ENCODE measurements at places on chromosomes 1 and 21.

GRCh38 chr1:201254625-201255478, 28.5 kb upstream of the PKP1 start:
- no peaks in the 10 kb centered on the region for H3K27me3 ChIP-seq
- no peaks in the 10 kb centered on the region for H3K36me3 ChIP-seq
- H3K4me3 ChIP-seq = no peak overlapping the region
- H3K4me1 ChIP-seq = peaks cover 8% of the 10 kb centered on the region
- peak; percentile 77 for DNase-seq

DNA sequence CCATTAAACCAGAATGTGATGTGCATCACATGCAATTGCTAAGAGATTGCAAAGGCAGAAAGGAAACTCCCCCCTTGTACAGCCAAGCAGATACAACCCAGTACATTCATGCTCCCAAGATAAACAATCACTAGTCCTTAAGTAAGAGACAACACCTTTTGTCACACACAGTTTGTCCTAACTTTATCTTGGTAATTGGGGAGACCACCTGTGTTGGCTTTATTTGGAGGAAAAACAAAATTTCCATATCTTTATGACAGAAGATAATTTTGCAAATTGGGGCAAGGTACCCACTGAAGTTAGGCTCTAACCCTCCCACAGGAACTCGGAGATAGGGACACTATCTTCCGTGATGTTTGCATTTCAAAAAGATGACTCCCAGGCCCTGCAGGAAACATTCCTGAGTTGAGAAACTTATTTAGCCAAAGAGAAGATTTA, 175.0 kb upstream of the TNR start:
- H3K4me3 ChIP-seq = no peak overlapping the region
- H3K27me3 ChIP-seq = no peaks in the 10 kb centered on the region
- no peak overlapping the region for H3K27ac ChIP-seq
- H3K4me1 ChIP-seq = no peaks in the 10 kb centered on the region

DNA sequence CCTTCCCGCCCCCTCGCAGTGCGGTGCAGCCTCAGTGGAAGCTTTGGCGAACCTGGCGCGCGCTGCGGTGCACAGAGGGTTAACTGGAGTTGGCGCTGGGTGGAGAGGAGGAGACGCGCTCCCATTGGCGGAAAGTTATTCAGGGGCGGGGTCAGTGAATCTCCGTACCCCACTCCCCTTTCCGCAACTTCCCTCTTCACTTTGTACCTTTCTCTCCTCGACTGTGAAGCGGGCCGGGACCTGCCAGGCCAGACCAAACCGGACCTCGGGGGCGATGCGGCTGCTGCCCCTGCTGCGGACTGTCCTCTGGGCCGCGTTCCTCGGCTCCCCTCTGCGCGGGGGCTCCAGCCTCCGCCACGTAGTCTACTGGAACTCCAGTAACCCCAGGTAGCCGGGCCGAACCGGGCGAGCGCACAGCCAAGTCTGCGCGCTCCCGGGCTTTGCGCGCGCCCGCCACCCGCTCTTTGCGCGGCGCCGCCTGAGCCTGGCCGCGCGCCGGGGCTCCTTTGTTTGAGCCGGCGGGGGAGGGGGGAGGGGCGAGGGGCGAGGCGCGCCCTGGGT, at the start of gene EFNA4:
EFNA4 (plus strand) TSS at position 191 of the 561 bp plus-strand sequence; CDS start at position 275, 84 bp downstream.
- no peak within 1 kb of the TSS for H3K27ac ChIP-seq
- H3K4me1 ChIP-seq = peaks cover 10% of the 10 kb centered on the region
- peak; percentile 79 for DNase-seq
- peak within 1 kb of the TSS; percentile 74 for H3K4me3 ChIP-seq
- H3K27me3 ChIP-seq = no peaks in the 10 kb centered on the region

DNA sequence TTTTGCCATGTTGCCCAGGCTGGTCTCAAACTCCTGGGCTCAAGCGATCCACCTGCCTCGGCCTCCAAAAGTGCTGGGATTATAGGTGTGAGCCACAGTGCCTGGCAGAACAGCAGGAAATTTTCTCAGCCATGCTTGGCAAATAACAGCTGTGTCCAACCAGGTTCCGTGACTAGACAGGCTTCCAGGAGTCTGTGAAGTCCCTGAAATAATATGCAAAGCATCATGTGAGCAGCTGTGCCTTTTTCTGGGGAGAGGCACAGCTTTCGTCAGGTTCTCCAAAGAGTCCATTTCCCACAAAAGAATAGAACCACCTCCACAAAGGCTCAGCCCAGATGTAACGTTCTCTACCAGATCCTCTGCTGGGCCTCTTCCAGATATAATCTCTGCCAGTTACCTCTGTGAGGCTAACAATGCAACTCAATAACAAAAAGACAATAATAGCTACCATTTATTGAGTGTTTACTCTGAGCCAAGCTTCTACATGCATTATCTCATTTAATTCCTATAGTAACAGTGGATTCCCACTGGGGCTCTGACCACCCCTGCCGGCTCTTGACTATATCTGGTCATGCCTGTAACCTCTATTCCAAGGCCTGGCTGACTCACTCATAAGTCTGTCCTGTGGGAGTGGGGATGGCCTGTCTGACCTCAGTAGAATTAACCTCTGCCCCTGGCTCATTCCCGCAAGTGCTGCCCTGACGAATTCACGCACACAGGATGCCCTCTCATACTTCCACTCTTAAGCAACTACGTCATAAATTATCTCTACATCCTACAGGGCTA, 4.0 kb upstream of the NKAIN1 start:
- peaks cover 18% of the 10 kb centered on the region for H3K27me3 ChIP-seq
- H3K4me1 ChIP-seq = no peaks in the 10 kb centered on the region
- no peaks in the 10 kb centered on the region for H3K36me3 ChIP-seq
- no peak overlapping the region for H3K27ac ChIP-seq
- H3K4me3 ChIP-seq = no peak overlapping the region
- no peak for DNase-seq

- no peaks in the 10 kb centered on the region for H3K27me3 ChIP-seq
- H3K4me3 ChIP-seq = no peak overlapping the region
- 0 out of 2 replicates have a peak, but pooled peaks cover 7% of the 10 kb centered on the region for H3K36me3 ChIP-seq
- H3K4me1 ChIP-seq = peaks cover 13% of the 10 kb centered on the region
These were observed 1.1 kb downstream of the KLHDC9 start for GRCh38 chr1:161099090-161099802.

DNA sequence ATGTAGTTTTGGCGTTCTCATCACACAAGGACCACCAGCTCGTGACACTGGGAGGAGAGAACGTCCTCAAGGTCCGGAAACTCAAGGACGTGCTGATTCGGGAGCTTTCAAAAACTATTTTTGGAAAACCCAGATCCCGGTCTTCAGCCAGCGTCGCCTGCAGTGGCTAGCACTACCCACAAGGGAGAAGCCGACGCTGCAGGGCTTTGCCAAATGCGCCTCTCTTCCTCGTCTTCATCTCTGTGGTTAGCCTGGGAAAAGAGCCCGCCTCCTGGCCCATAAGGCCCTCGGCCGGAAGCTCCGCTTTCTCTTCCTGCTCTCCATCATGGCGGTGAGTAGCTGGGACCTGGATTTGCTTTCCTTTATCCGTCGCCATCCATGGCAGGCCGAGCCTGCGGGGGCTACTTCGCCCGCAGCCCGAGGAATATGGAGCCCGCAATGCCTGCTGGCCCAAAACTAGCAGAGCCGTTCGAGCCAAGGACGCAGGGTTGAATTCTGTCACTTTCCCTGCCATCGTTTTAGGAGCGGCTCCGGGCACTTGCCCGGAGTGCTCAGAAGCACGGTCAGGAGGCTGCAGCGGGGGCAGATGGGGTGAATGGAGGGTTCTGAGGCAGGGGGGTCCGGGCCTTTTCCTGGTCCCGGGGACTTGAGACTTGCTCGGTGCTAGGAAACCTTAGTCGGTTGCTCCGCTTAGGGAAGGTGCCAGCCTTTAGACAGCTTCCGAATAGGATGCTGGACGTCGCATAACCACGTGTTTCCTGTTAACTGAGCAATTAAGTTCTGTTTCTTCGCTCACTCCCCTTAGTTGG, at the start of gene RPL11:
RPL11 (plus strand) TSS at position 308 of the 809 bp plus-strand sequence; CDS start at position 326, 18 bp downstream.
- no peaks in the 10 kb centered on the region for H3K27me3 ChIP-seq
- peaks cover 25% of the 10 kb centered on the region for H3K4me1 ChIP-seq
- peak within 1 kb of the TSS; percentile 93 for H3K27ac ChIP-seq
- peak; percentile 84 for DNase-seq
- H3K36me3 ChIP-seq = peaks cover 36% of the 10 kb centered on the region

DNA sequence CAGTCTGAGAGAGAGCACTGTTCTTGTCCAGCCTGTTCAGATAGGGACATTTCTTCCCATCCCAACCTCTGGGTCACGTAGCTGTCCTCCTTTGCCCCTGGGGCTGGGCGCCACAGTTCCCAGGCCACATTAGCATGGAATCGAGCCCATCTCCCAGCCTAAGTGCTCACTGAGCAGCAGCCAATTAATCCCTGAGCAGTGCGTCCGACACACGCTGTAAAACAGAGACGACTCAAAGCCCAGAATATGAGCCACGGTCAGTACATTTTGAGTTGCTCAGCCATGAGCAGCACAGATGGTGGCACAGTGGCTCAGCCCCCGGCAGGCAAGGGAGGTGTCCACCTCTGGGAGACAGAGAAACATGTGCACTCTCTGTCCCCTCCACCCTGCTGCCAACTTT, 267.4 kb downstream of the NPHP4 start:
- H3K27me3 ChIP-seq = peaks cover 76% of the 10 kb centered on the region
- H3K4me3 ChIP-seq = no peak overlapping the region
- no peaks in the 10 kb centered on the region for H3K36me3 ChIP-seq
- no peak for DNase-seq

DNA sequence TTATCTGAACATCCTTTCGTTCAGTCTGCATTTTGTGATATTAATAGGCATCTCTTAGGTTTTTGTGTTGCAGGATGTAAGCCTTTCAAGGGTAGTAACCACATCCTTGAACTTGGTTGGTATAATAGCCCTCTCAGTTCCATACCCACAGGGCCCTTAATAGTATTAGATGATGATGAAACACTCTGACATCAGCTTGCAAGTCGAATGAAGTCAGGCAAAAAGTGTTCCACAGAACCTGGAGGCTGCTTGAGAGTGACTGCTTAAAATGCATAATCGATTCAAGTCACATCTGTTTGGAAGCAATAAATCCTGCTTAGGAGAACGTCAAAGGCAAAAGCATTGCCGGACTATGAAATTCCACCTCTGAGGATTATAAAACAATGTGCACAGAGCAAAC, 415.6 kb upstream of the KAZN start:
- DNase-seq = no peak
- H3K27me3 ChIP-seq = peaks cover 8% of the 10 kb centered on the region
- no peaks in the 10 kb centered on the region for H3K4me1 ChIP-seq
- no peak overlapping the region for H3K27ac ChIP-seq

GRCh38 chr1:115041654-115042053, 12.0 kb downstream of the TSHB start:
- H3K4me3 ChIP-seq = no peak overlapping the region
- 0 out of 2 replicates have a peak, but pooled peaks cover 10% of the 10 kb centered on the region for H3K36me3 ChIP-seq
- H3K4me1 ChIP-seq = no peaks in the 10 kb centered on the region
- no peaks in the 10 kb centered on the region for H3K27me3 ChIP-seq

DNA sequence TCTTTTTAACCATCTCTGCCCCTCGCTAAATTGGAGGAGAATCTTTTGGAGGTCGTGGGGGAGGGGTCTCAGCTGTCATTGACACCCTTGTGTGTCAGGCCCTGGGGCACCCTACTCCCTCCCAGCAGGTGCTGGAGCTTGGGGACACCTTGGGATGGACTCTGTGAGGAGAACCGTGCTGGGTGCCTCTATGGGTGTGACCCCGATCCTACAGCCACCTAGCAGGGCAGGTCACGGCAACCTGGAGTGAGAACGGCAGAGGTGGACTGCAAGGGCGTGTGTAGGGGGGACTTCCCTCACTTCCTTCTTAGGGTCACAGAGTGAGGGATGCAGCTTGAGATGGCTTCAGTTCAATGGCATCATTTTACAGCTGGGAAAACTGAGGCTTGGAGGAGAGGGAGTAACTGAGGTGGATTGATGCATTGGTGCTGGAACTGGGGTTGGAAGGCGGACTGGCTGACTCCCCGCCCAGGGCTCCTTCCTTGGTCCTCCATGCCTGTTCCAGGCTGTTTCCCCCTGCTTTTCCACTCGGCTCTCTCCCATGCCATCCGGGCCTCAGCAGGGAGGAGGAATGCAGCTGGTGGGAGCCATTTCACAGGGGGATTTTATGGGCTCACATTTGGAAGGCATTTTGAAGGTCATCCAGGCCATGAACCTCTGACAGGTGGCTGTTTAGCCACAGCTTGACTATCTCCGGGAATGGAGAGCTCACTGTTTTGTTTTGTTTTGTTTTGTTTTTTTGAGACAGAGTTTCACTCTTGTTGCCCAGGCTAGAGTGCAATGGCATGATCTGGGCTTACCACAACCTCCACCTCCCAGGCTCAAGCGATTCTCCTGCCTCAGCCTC, 18.8 kb upstream of the ARHGEF10L start:
- H3K27ac ChIP-seq = peak overlapping the region; percentile 62
- no peaks in the 10 kb centered on the region for H3K36me3 ChIP-seq
- peaks cover 43% of the 10 kb centered on the region for H3K4me1 ChIP-seq
- no peak for DNase-seq

GRCh38 chr1:243580072-243580471, 270.0 kb downstream of the AKT3 start:
- H3K27me3 ChIP-seq = no peaks in the 10 kb centered on the region
- H3K4me1 ChIP-seq = no peaks in the 10 kb centered on the region
- DNase-seq = no peak
- H3K27ac ChIP-seq = no peak overlapping the region
- 0 out of 2 replicates have a peak, but pooled peaks cover 4% of the 10 kb centered on the region for H3K36me3 ChIP-seq
- no peak overlapping the region for H3K4me3 ChIP-seq

- no peak overlapping the region for H3K4me3 ChIP-seq
- H3K27me3 ChIP-seq = peaks cover 7% of the 10 kb centered on the region
- DNase-seq = no peak
- no peak overlapping the region for H3K27ac ChIP-seq
- no peaks in the 10 kb centered on the region for H3K4me1 ChIP-seq
These were observed 46.5 kb downstream of the KCNJ15 start for GRCh38 chr21:38303300-38303699.

- no peaks in the 10 kb centered on the region for H3K36me3 ChIP-seq
- H3K27ac ChIP-seq = no peak overlapping the region
- H3K4me1 ChIP-seq = no peaks in the 10 kb centered on the region
- no peak for DNase-seq
- H3K27me3 ChIP-seq = peaks cover 66% of the 10 kb centered on the region
These were observed 2.9 kb downstream of the KRTAP10-7 start for GRCh38 chr21:44603109-44603875.

- H3K27me3 ChIP-seq = no peaks in the 10 kb centered on the region
- no peak overlapping the region for H3K4me3 ChIP-seq
- DNase-seq = no peak
- H3K36me3 ChIP-seq = no peaks in the 10 kb centered on the region
- no peak overlapping the region for H3K27ac ChIP-seq
These were observed 8.7 kb downstream of the ADAMTS1 start for GRCh38 chr21:26836528-26836927.

GRCh38 chr1:3891329-3891865, 8.7 kb downstream of the C1orf174 start:
- no peak for DNase-seq
- H3K36me3 ChIP-seq = peaks cover 3% of the 10 kb centered on the region

DNA sequence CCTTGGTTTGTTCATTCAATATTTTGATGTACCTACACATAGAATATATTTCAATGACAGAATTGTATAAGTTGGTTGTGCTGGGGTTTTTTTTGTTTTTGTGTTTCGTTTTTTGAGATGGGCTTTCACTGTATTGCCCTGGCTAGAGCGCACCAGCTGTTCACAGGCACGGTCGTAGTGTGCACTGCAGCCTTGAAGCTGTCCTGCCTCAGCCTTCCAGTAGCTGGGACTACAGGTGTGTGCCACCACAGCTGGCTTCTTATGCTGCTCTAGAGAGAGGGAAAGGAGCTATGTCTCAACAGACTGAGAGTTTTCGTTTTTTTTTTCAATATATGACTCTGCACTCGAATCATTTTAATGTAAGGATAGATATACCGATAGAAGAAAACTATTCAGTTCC, 102.6 kb downstream of the NTNG1 start:
- no peak for DNase-seq
- no peaks in the 10 kb centered on the region for H3K4me1 ChIP-seq
- no peak overlapping the region for H3K4me3 ChIP-seq
